ENCODE measurements at places on chromosomes 1 and 21.

- no peak for DNase-seq
These were observed 21.3 kb downstream of the CHODL start for GRCh38 chr21:18265944-18266343.

DNA sequence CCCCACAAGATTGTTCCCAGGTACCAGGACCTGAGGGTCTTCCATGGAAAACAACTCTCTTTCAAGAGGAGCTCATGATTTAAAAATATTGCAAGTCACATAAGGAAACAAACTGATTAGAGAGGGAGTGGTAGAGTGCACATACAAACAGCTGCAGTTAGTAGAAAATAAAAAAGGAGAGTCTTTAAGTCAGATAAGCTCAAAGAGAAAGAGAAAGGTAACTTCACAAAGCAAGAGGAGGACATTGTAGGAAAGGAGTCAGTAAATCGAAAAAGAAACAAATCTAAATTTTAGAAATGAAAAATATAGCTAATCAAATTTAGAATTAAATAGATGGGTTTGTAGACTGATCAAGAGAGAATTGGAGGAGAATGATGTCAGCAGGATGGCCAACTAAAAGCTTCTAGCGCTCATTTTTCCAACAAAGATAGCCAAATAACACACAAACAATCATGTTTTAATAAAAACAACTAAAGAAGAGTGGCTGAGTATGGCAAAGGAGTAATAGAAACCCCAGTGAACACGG, 86.1 kb upstream of the CD53 start:
- DNase-seq: no peak

DNA sequence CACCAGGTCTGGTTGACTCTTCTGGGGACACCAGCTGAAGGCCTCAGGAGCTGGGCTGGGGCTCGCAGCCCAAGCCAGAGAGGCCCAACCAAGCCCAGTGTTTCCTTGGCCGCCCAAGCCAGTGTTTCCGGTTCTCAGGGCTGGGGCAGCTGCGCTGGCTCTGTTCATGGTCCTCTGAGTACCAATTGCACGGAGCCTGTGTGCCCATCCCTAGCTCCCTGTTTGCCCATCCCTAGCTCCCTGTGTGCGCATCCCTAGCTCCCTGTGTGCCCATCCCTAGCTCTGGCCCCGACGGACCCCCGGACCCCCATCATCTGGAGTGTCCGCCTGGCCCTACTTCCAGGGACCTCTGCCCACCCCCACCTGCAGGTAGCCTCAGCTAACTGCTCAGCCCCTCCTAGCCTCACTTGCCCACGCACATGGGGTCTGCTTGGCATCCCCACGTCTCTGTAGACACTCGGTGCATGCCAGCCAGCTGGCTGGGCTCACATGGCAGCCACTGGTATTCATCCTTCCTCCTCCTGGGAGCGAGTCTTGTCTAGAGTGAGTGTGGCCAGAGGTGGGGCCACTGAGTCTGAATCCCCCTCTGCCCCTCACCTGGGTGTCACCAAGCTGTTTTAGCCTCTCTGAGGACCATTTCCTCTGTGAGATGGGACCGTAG, 64.0 kb downstream of the WNT9A start:
- no peak for DNase-seq

GRCh38 chr1:224703702-224704101, 87.6 kb downstream of the CNIH3 start:
- DNase-seq: no peak

DNA sequence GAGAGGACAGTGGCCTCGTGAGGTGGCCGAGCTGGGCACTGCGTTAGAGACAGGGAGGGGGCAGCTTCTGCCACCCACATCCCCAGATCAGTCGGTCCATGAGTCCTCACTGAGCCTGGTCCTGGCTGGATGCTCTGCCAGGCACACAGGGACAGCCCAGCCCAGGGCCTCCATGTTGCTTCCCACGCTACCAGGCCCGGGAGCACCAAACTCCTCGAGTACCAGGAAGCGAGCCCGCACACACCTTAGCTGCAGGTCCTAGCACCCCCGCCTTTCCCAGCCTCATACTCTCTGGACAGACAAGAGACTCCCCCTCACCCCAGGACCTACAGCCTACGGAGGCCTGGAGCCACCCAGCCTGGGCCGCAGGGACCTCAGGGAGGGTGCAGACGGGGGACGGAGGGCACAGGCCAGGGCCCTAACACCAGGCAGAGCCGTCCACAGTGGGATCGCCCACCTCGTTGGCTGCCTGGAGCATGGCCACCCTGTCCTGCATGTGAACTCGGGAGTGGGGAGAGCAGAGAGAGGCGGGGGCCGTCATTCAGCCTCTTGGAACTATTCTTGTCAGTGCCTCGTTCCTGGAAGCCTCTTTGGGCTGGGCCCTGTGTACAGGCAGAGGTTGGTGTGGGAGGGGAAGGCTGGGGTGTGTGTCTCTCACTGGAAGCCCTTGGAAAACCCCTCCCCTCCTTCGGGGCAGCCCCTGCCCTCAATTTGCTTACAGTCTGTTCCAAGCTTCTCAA, 90.9 kb upstream of the RUNX3 start:
- no peak for DNase-seq

Data from stimulated activated CD4-positive, alpha-beta T cell treated with anti-CD3 and anti-CD28 coated beads, TNF-alpha, amount 100 ng/mL, for 1 hour (primary cell).